ENCODE measurements at places on chromosomes 3 and 15.

- no peak for DNase-seq
Measured at GRCh38 chr3:190606596-190606995, 92.7 kb downstream of the IL1RAP start.

DNA sequence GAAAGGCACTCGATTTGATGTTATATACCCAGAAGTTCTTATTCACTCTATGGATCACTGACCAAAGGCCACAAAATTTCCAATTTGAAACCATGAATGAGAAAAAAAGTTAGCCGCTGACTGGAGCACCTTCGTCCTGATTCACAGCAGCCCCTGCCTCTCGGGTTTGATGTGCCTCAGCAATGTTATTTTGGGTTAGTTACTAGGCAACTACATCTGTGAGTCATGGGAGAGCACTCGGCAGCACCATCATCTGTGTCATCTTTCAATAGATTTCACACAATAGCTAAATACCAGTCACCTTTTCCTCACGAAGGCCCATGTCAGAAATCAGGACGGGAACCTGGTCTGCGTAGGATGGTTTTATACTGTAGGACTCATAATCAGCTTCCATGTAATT, 269.2 kb downstream of the ZBBX start:
- DNase-seq = no peak

DNA sequence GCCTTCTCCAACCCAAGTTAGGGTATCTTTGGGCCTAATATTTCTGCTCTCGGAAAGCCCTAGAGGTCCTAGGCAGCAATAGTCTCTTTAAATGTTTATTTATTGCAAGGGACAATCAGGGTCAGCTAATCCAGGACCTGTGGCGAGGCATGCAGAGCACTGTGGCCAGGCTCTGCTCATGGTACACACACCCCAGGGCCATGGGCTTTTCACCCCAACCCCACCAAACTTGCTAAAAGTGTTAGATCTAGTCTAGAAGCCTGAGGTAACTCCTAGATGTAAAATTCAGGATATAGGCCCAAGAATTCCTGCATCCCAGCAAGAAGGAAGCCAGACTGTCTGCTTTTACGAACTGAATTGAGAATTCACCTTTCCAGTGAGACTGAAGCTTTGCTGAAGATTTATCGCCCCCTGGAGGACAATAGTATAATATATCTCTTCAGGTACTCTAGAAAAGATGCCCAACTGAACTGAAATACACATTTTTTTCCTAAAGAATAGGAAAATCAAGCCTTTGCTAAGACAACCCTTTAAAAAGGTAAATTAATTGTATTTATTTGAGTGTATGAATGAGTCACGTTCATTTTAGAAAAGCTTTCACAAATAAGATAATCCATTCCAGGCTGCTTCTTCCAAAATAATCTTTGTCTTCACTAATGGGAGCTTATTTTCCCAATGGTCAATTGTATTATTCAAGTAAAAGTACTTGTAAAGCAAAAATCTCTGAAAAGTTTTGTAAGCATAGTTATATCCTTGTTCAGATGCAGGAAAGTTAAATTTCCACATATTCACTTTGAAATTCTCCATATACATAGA, 89.8 kb downstream of the LRRC3B start:
- DNase-seq = no peak

DNA sequence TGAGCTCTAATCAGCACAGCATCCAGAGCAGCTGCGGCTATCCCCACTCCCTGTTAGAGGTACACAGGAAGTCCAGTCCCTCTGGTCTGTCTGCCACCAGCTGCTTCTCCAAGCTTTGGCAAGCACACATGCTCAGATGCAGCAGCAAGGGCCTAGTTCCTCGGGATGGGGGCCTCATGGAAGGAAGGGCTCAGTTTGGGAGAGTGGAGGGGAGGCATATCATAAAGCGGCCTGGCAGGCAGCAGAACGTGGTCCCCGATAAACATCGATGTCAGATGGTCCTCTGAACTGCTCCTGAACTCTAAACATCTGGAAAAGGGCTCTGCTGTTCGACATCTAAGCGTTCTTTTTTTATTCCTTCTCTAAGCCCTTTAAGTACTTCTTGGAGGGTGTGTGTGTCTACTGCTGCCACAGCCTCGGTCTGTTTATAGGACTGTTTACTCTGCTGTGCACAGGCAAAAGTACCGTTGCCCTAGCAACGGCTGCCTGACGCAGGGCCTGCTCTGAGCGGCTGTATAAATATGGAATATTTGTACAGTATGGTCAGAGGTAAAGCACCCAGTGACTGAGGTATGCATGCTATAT, 74.6 kb downstream of the PRICKLE2 start:
- DNase-seq = no peak

DNA sequence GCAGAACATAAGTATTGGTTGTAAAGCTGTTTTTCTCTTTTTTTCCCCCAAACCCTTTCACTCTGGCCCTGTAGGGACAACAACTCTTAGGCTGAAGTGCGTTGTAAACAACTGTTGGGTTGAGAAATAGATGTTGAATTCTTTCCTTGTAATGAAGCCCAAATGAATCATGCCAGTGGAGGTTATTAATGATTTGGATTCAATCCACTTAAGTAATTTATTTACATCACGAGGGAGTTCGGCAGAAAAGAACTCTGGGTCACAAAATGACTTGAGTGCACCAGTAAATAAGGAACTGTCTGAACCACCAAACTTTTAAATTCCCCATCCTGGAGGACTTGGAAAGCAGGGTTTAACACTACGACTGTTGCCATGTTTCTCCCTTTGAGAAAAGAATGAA, 218.9 kb downstream of the PDZRN3 start:
- no peak for DNase-seq

DNA sequence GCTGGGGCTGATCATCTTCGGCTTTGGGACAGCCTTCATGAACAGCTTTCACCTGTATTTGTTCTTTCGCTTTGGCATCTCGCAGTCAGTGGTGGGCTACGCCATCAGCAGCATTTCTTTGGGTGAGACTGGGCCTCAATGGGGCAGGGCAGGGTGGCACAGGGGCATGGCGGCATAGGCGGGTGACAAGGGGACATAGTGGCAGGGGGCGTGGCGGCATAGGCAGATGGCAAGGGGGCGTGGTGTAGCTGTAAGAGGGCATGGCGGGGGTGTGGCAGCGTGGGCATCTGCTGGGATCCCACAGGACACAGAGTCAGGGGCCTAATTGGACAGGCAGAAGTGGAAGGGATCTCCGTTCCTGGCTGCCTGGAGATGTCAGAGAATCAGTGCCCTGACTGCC, 25.5 kb downstream of the SLC22A14 start:
- DNase-seq = no peak

DNA sequence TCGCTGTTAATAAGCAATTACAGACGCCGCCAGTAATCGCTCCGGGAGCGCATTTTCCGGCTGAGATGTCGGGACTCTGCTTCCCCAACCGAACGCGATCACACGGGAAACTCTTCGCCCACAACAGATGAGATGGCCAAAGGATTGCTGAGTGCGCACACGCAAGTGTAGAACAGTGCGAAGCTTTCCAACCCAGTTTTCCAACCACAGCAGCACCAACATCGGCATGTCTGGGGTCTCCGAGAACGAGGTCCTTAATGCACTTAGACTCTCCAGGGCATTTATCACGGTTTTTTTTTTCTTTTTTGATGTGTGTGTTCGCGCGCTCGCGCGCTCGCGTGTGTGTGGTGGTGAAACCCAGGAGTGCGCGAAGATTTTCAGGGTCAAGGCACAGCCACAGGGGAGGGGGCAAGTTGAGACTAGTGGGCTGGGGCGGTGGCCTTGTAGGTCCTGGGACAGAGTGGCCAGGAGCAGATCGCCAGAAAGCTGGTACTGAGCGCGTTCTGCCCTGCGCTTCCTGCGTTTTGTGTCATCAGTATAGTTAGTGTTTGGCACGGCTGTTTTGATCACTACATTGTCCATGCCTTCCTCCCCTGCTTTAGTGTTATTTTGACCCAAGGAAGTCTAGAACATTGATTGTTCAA, 1.8 kb upstream of the EOMES start:
- DNase-seq = no peak

GRCh38 chr3:85877631-85878030, 918.8 kb downstream of the CADM2 start:
- DNase-seq = no peak

- no peak for DNase-seq
Measured at GRCh38 chr3:149077628-149078027, 8.7 kb downstream of the HLTF start.

DNA sequence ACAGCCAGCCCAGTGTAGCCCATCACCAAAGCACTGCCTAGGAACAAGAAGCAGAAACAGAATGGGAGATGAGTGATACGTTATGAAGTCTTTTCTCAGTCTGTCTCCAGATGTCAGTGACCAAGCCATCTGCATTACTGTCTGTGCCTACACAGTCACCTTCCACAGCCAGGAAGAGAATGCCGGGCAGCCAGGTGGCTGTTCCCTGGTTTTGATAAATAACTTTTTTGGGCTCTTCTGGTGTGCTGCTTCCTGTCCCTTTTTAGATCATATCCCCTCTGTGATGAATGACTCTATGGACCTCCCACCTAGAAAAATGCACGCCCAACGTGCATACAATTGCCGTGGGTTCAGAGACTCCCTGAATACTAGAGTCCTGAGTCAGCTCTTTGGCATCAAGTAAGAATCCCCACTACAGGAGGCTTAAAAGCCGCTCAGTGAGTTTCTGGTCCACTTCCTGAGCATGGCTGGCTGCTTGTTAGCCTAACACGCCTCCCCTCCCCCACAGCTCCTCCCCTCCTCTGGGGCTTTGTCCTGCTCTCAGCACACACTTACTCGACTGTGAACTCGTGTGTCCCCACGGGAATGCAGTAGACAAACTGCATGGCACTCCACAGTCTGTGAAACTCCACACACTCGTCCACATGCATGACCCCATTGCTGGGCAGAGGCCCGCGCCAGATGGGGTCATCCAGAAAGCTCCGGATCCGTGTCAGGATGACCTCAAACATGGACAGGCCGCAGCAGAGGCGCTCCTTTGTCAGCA, 34.7 kb downstream of the NIPA2 start:
- no peak for DNase-seq

- no peak for DNase-seq
Measured at GRCh38 chr15:79451361-79451999, 19.3 kb downstream of the MINAR1 start.

DNA sequence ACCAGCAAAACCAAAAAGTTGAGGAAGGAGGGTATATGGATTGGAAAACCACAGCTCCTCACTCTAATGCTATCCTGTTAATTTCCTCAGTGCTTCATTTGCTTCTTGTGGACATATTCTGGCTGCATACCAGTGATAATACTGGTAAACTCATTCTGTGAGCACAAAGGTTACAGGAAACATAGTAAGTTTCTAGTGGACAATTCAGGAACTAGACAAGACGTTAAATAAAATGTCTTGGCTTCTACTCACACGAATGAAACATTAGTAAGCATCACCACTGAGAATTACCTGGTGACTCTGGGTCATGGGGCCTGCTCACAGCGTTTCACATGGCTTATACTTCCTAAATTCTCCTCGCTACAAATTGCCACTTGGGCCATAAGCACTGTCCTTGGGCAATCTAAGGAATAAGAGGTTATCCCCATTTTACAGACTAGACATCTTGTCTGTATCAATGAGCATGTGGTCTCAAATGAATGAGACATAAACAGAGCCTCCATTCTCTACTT, 20.1 kb upstream of the PPIB start:
- no peak for DNase-seq

DNA sequence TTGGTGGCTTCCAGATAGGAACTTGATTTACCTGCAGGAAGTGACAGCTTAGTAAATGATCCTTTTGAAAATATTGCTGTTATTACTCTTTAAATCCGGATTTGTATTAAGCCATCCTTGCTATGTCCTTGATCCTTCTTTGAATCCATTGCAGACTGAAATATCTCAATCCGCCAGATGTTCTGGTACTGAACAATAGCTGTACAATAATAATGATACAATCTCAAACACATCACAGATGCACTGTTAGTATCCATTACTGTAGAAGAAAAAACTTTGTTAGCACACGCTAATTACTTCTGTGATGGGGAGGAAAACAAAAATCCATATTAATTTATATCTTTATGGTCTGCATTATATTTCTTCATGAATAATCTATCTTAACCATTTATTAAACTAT, 202.3 kb downstream of the CNTN4 start:
- no peak for DNase-seq

DNA sequence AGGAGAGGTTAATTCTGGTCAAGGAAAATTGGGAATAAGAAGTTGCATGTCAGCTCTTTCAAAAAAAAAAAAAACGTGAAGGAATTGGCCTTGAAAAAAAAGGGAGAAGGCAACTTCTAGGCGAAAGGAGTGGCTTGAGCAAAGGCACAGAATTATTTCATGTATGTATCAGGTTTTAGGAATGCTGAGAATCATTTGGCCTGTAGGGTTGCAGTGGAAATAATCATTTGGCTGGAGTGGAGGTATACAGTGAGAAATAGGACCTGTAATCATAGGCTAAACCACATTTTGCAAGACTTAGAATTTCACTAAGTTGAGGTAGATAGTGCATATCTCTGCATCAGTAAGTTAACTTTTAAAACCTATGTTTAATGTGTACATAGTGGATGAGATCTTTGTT, 54.9 kb downstream of the EPHA6 start:
- no peak for DNase-seq

DNA sequence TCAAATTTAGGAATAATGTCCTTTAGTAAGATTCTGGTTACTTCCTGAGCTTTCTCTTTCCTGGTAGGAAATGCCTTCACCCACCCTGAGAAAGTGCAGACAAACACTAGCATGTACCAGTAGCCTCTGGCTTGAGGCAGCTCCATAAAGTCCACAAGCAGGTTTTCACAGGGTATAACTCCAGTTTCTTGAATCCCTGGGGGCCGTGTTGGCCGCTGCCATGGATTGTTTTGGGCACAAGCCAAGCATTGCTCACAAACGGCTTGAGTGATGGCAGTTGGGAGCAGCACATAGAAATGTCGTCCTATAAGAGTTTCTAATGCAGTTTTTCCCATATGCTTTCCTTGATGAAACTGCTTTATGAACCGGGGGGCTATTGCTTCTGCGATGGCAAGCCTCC, 164.1 kb downstream of the STXBP5L start:
- no peak for DNase-seq

DNA sequence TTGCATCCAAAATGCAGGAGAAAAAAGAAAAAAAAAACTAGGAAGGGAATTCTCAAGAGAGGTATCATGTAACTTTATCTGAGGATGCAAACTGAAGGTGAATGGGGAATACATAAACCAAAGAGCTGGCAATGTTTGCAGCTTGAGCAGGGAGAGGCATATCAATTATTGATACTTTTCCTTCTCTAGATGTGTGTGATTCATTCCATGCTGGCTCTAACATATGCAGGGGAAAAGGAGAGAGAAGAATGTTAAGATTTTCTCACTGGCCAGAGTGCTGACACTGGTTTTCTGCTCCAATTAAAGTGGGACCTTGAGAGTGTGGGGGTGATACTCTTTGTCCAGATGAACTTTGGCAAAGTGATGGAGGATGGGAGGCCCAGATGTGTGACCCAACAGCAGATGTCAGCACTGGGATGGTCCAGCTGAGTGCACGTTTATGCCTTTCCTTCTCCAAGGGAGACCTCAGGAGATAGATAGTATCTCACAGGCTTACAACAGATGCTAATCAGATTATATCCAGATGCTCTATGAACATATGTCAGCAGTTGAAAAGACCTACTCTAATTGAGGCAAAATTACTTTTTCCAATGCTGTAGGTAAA, 50.0 kb upstream of the PSMD6 start:
- no peak for DNase-seq
